Epithelial cell of esophagus (primary cell): ENCODE measurements at places on chromosomes 7 and 10.
A peak's percentile ranks its signal among the peaks of the same experiment; 100 is the strongest.

DNA sequence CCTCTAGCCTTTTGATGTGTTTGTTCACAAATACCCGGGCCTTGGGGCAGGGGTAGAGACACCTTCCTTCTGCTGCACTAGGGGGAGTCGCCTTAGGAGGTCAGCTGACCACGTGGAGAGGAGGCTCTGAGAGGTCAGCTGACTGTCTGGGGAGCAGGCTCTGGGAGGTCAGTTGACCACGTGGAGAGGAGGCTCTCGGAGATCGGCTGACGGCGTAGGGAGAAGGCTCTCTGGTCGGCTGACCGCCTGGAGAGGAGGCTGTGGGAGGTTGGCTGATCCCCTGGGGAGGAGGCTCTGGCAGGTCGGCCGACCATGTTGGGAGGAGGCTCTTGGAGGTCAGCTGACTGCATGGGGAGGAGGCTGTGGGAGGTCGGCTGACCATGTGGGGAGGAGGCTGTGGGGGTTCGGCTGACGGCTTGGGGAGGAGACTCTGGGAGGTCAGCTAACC is 59.6 kb upstream of the LYZL1 start:
- DNase-seq = no peak

GRCh38 chr10:46077731-46078413 is 31.8 kb upstream of the MSMB start:
- DNase-seq = no peak

DNA sequence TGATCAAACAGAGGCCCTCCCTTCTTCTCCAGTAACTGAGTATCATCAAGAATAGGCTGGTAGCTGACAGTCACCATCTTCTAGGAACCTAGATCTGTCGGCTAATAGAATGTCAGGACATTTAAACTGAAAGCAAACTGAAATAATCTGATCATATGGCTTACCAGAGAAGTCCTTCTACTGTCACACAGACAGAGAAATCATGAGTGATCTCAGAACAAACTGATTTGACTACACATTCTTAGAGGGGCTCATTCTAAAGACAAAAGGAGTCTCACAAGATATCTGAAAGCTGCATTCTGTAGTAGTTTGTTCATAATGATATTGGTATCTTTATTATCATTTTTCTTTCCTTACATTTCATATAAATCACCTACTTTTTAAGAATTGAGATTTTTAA is 130.9 kb upstream of the ADCY1 start:
- no peak for DNase-seq

GRCh38 chr7:92695308-92696261 is 105.4 kb upstream of the FAM133B start:
- peak; percentile 42 for DNase-seq

- DNase-seq = peak; percentile 75
These were observed 14.5 kb downstream of the VWDE start for GRCh38 chr7:12389089-12389700.

- no peak for DNase-seq
These were observed 62.1 kb downstream of the PKD1L1 start for GRCh38 chr7:47885987-47886811.

DNA sequence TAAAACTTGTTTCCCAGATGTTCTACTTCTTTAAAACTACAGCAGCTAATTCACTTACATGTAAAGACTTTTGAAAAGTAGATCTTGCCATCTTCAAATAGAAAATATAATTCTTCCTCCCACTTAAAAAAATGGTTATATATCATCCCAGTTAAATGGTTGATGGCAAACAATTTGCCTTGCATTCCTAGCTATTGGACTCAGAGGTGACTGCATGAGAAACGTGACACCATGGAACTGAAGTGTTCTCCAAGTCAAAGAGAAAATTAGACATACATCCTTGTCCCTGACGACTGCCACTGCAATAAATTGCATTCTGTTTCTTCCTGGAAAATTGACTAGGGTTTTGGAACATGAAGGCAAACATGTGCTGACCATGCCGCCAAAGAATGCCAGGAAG is 95.0 kb upstream of the POM121L12 start:
- no peak for DNase-seq

DNA sequence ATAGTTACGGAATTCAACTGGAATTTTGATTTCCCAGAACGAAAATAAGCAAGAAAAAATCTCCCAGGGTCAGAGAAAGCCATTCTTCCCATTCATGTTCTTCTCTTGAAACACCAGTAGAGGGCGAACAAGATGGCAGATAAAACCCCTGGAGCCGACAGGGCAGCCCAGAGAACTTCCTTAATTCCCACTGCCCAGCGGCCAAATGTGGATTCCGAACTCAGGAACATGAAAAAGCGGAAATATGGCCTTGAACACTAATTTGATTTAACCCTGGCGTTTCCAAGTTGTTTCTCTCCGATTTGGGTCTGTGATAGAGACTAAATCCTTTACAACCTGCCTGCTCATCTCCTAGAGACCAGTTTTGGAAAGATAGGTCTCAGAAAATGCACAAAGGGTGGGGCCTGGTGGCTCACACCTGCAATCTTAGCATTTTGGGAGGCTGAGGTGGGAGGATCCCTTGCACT is 100.7 kb upstream of the WAC start:
- peak; percentile 70 for DNase-seq

DNA sequence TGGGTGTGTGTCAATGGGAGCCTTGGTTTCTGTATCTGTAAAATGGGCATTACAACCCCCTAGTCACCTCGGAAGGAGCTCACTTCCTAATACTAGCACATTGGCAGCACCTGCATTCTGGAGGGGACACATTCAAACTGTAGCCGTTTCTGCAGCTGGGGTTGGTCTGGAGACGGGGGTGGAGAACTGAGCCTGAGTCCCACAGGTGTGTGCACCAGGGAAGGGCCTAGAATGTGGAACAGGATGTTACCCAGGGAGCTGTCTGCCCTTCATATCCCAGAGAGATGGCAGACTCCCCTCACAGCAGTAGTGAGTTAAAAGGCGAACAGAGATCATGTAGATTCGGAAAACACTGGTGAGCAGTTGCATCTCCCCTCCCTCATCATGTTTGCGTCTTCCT is 272.8 kb upstream of the ZNF32 start:
- DNase-seq = no peak

DNA sequence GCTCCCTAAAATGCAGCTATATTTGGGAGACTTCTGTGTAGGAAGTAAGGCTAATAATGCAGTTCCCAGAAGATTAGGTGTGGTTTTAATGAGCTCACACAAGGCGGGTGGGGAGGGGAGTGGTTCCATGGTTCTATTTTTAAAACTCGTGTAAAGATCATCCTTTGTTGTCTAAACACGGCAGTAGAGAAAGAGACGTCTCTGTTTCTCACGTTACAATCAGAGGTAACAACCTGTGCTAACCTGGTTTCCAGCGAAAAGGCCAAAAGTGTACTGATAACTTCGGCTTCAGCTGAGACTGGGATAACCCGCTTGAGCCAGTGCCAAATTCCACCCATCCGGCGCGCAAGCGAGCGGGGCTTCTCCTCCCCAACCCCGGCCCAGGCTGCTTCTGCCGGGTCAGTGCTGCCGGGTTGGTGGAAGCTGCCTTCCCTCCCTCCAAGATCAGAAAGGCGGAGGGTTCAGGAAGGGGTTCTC is 2.5 kb upstream of the MAP3K8 start:
- peak; percentile 85 for DNase-seq

DNA sequence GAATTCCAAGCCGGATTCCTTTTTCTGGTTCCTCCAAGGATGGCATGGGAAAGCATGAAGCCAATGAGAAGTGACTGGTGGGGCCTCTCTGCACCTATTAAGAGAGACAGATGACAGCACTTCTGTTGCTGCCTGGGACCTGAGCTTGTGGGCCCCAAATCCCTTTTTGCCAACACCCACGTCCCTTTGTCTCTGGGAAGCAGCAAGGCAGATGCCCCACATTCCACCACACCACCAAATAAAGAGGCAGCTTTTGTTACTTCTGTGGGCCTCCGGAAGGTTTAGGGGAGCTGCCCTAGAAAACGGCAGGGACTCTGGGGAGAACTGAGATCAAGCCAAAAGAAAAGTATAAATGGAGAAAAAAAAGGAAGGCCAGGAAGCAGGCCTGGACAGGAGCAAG is 3.4 kb downstream of the CCDC136 start:
- no peak for DNase-seq

DNA sequence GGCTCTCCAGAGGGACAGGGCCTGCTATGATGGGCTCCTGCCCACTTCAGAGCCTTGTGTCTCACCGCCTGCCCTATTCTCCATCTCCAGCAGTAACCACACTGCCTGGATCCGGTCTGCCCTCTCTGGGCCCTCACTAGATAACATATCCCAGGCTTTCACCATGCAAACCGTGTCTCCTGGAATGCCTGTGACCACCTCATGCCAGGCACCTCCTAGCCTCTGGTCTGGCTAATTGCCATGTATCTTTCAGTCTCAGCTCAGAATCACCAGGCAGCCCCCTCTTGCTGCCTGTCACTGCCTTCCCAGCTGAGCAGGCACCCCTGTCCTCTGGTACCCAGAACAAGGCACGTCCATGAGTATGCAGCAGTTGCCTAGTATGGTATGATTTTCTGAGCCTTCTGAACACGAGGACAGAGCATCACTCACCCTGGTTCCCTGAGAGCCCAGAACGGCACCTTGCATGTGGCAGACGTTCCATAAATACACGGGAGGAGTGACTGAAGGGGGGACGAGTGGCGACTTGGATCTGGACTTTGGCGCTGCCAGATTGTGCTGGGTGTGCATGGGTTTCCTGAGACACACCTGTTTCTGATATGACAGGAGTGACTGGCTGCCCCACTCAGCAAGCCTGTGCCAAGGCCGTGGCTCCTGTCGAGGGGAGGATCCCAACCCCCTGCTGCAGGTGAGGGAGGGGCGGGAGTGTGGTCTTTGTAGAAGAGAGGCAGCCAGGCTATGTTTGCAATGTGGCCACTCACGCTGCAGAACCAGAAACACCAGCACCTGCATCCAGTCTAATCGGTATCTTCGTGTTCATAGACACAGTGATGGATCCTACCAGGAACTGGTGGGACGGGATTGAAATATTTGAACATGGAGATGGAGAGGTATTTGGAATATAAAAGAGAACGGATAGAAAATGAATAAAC is 95.2 kb downstream of the VOPP1 start:
- DNase-seq = no peak

DNA sequence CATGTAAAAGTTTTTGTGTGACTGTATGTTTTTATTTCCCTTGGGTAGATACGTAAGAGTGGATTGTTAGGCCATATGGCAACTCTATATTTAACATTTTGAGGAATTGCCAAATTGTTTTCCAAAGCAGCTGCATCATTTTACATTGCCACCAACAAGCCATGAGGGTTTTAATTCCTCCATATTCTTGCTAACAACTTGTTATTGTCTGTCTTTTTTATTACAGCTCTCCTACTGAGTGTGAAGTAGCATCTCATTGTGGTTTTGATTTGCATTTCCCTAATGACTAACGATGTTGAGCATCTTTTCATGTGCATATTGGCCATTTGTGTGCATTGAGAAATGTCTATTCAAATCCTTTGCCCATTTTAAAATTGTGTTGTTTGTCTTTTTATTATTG is 94.9 kb downstream of the CARD11 start:
- no peak for DNase-seq

DNA sequence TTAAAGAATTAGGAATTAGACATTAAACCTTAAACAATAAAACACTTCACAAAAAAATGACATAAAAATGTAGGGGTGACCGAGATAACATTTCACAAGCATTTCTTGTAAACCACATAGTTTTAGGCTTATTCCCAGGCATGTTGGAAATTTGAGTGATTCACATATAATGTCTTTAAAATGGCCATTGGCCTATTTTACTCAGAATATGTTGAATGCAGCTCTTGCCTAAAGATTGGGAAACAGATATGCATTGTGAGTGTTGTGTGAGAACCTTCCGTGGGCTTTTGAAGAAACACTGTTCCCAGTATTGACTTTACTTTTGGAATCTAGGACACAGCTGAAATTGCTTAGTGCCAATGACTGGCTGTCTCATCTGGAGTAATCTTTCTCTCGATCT is 79.6 kb downstream of the ARL5B start:
- DNase-seq = no peak

- no peak for DNase-seq
These were observed 84.1 kb downstream of the SNX10 start for GRCh38 chr7:26375726-26376174.

DNA sequence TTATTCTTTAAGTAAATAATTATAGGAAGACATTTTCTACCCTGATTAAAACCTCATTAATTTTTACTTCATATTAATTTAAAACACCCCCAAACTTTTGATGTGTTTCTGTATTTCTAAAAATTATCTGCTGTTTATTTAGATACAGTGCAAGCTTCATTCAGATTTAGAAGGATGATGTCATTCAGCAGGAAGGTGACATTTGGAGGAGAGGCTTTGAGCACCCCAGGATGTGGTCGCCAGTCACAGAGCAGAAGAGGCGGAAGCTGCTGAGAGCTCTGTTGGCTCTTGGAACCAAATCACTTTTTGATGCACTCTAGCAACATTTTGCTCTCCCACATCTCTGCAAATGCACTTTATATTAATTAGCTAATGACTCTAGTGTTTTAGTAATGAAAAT is 233.9 kb upstream of the CACNA2D1 start:
- DNase-seq = no peak

- peak; percentile 47 for DNase-seq
These were observed 31.5 kb downstream of the BTAF1 start for GRCh38 chr10:91955114-91955513.

DNA sequence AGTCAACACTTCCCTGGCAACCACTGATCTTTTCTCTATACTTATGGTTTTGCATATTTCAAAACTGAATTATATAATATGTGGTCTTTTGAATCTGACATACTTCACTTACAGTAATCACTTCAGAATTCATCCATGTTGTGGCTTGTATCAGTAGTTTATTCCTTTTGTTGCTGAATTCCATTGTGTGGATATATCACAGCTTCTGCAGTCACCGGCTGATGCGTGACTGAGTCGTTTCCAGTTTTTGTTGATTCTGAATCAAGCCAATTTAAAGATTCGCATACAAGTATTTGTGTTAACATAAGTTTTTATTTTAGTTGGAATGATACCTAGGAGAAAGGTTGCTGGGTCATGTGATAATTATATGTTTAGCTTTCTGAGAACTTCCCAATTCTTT is 672.5 kb upstream of the ANKRD30A start:
- DNase-seq = peak; percentile 89

DNA sequence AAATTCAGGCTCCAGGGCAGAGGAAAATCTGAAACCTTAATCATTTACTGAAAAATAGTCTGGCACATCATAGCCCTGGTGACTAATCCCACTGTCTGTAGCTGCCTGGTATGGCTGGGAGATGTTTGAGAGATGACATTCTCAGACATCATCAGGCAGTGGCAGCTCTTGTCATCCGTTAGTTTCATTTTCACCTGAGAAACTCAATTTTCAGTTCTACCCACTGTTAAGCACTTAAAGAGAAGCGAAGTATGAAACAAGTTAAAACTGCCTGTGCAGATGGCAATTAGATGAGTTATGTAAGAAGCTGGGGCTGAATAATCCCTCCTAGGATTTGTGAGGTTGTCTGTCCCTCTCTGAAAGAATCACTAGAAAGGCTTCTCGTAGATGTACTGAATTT is 150.2 kb downstream of the NSUN6 start:
- peak; percentile 35 for DNase-seq

- no peak for DNase-seq
These were observed 11.8 kb downstream of the MOSPD3 start for GRCh38 chr7:100623951-100624824.
